ENCODE measurements at places on chromosomes 4 and X.

- no peak for DNase-seq
These were observed 41.3 kb downstream of the LRBA start for GRCh38 chr4:150973626-150974251.

DNA sequence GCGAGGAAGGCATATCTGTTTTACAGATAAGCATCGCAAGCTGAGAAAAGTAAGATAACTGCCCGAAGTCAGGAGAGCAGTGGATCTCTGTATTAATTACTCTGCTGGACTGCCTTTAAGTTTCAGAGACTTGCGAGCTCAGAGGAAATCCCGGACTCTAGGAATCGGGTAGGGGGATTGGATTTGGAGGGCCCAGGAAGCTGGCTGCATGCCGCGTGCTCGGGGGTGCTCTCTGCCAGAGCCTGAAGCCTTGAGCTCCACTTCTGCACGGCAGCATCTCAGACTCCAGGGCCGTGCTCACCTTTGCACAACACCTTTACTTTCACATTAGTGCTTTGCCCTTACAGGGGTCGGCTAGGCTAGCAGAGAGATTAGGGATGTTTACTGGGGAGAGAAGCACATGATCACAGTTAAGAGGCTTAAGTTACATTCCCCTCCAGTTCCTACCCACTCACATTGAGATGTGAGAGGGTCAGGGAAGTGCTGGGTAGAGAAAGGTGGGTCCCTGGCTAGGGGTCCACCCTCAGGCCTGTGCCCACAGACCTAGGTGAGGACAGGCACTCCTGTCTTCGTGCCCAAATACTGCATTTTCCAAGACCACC is 57.0 kb downstream of the TRIML1 start:
- no peak for DNase-seq

DNA sequence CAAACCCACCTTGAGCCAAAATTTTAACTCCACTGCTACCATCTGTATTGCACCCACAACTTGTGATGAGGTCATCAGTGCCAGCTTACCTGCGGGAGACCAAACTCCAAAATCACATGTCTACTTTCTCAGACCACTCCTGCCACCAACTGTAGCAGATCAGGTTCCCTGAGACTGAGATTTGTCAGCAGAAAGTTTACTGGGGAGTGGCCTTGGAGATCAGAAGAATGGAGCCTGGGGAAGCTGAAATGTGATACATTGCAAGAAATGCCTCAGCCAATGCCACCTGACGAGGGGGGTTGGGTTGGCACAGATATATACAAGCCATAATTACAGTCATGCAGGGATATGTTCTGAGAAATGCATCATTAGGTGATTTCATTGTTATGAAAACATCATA is 19.1 kb downstream of the HAUS3 start:
- no peak for DNase-seq

GRCh38 chr4:11606078-11606477 is 177.4 kb upstream of the HS3ST1 start:
- DNase-seq: no peak

DNA sequence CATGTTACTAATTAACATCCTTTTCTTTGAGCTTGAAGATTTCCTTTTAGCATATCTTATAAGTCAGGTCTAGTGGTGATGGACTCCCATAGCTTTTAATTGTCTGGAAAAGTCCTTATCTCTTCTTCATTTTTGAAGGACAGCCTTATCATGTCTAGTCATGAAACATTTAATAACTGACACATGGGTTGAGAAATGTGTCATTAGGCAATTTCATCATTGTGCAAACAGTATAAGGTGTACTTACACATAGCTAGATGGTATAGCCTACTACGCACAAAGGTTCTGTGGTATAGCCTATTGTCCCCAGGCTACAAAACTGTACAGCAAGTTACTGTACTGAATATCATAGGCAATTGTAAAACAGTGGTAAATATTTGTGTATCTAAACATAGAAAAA is 34.5 kb upstream of the ALG13 start:
- DNase-seq: no peak

- DNase-seq: no peak
These were observed 75.2 kb downstream of the INTS12 start for GRCh38 chr4:105633241-105633640.

DNA sequence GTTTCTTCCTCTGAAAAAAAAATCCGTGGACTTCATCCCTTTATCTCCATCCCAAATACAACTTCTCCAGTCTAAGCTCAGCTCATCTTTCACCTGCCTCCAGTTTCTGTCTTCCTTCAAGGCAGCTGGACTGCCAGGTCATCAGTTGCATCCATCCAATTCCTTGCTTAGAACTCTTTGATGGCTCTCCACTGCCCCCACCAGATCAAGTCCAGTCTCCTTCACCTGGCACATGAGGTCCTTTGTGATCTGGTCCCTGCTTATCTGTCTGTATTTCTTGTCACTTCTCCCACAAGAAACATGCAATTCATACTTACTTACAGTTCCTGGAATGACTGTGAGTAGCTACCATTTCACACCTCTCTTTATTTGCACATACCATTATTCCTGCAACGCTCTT is 33.8 kb downstream of the OTUD6A start:
- DNase-seq: no peak

GRCh38 chr4:147530134-147530533 is 49.2 kb downstream of the EDNRA start:
- no peak for DNase-seq

- DNase-seq: no peak
These were observed 100.5 kb downstream of the CLNK start for GRCh38 chr4:10584042-10584441.

GRCh38 chrX:58025979-58026378 is 115.7 kb upstream of the ZXDA start:
- peak; percentile 34 for DNase-seq

GRCh38 chr4:1880332-1880731 is 9.1 kb downstream of the NSD2 start:
- no peak for DNase-seq

GRCh38 chr4:68597482-68597881 is 21.4 kb upstream of the UGT2B17 start:
- no peak for DNase-seq

DNA sequence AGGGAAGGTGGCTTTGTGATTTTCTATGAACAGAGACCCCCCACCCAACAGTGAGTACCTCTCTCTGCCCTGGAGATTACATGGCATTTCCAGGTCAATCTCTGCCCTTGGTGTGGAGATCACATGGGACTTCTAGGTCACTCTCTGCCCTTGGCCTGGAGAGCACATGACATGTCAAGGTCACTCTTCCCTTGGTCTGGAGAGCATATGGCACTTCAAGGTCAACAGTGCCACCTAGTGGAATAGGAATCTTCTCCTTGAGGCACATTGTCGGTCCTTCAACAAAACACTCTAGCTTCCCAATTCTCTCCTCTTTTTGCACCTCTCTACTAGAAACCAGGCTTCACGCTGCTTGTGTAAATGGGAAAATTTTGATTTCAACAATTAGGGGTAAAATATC is 66.2 kb upstream of the TACR3 start:
- no peak for DNase-seq

GRCh38 chr4:45550766-45551366 is 573.0 kb downstream of the GABRG1 start:
- DNase-seq: no peak

Data from CD4-positive, alpha-beta T cell treated with Interferon alpha-2 for 1 hour (primary cell).